ENCODE measurements at places on chromosomes 6 and 20.
A peak's percentile ranks its signal among the peaks of the same experiment; 100 is the strongest.

DNA sequence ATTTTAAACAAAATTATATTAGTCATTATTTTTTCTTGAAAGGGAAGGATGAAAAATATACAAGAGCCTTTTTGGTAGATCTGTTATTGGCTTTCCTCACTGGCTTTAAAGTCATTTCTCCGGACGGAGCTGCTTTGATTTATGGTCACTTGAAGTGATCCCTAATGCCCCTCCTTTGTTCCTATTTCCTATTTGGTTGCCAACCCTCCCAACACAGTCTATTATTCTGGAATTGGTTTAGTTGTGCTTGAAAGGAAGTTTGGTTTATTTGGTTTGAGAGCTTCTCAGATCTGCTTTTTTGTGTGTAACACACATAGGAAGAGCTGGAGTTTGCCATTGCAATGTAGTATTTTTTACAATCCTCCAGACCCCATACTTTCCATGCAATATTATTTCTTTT, 347.9 kb downstream of the RFPL4B start:
- no peak for DNase-seq

DNA sequence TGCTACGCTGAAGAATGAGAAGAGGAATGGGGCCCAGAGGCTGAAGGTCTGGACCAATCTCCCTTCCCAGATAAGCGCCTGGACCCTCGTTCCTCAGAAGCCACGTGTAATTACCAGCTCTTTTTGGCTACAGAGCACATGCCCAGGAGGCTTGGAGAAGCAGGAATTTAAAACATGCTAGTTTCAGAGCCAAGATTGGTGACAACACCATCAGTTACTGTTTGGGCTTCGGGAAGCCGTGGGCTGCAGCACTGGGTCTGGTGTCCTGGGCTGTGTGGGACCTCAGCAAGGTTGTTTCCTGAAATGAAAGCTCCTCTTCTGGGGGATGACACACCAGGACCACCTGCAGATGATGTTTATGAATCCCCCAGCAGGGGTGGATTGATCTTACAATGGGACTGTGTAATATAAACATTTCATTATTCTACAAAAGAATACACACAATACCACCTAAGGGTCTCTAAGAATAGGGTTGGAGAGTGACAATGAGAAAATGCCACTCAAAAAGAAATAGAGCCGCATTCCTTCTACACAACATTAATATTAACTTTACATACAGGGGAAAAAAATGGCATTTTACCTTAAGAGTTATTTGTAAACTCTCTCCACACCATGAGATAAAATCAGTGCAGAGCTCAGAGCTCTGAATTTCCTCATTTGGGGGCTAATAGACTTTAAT, 207.8 kb upstream of the FOXQ1 start:
- no peak for DNase-seq

DNA sequence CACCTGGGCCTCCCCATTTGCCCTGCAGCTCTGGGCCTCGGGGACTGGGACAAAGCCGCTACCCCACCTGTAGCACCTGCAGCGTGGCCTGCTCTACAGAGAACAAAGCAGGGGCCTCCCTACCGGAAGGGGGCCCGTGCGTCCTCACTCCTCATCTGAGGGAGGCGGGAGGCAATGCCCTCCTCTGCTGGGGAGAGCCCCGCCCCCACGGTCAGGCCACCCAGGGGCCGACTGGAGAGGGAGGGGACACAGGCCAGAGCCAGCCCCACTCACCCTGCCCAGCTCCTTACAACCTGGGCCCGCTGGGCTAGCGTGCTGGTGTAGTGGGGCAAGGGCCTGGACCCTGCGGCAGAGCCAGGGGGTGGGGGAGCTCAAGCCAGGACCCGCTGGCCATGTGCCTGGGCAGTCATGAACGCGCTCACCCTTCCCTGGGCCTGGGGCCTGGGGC, 8.0 kb downstream of the LAMA5 start:
- no peak for DNase-seq

DNA sequence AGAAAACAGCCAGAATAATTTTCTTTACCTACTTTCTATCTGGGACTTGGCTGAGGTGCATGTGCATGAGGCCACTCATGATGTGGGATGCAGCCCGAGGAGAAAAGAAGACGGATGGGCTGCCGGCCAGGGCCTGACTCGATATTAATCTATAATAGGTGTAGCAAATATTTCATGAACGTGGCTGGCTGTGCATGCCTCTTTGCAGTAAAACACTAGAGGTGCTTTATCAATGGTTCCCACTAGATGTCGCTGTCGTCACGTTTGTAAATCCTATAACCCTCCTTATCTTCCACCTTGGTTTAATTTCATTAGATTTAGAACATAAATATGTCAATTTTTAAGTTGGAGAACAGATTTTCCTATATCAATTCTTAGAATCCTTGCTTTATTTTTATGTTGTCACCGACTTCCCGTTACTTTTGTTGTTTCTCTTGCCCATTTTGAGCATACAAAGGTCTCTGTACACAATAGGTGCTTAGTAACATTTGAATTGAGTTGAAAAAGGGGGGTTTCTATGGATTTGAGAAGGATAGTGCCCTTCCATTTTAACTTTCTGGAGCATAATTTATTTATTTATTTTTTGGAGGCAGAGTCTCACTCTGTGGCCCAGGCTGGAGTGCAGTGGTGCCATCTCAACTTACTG, 19.6 kb upstream of the FERMT1 start:
- DNase-seq = peak; percentile 10

DNA sequence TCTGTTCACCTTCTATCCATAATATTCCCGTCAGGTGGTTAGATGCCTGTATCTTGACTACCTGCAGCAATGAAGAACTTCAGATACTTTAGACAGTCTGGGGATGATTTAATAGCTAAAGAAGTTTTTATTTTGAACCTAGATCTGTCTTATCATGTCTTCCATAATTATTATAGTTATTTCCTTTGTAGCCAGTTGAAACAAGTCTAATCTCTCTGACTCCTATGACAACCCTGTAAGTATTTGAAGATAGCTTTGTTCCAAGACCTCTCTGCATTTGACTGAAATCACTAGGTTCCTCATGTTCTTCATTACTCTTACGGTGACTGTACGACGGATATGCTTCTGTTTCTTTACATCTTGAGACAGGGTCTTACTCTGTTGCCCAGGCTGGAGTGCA, 316.6 kb upstream of the BMP2 start:
- DNase-seq = no peak

DNA sequence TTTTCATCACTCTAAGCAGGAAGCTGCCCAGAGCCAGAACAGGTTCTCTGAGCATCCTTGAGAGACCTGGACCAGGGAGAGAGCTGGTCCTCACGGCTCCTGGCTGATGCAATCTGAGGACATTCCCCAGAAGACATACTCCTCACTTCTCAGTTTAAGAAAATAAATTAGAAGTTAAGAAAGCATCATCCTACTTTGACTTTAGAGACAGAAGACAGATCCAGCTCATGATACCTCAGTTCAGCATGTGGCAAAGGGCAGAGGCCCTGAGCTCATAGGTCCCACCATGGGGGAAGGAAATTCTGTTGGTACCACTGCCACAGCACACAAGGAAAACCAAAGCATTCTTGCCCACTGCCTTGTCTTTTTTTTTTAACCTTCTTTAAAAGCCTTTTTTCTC, 378.1 kb upstream of the JARID2 start:
- DNase-seq = no peak

GRCh38 chr20:25220021-25220730, 24.7 kb downstream of the ENTPD6 start:
- DNase-seq = peak; percentile 15

- DNase-seq = no peak
These were observed 1.3 kb downstream of the ZNF76 start for GRCh38 chr6:35260591-35261570.

- no peak for DNase-seq
These were observed at the start of gene SULF2 for GRCh38 chr20:47785311-47785853. Gene SULF2 (minus strand): TSS chr20:47785481. CDS start chr20:47757363, 28,118 bp downstream.

DNA sequence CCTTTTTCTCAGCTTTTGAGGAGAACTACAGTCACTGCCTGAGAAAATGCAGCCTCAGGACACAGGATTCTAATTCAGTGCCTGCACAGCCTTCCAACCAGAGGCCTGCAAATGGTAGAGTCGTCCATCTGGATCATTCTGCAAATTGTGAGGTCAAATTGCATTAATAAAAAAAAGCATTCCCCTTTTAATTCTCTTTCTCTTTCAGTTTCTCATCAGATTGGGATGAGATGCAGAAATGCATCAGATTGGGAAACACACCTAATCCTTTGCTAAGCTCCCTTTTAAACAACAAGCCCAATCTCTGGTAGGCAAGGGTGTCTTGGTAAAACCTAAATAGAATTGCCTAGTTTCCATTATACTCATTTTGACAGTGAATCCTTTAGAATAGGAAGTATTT, 838.8 kb downstream of the MAFB start:
- no peak for DNase-seq

DNA sequence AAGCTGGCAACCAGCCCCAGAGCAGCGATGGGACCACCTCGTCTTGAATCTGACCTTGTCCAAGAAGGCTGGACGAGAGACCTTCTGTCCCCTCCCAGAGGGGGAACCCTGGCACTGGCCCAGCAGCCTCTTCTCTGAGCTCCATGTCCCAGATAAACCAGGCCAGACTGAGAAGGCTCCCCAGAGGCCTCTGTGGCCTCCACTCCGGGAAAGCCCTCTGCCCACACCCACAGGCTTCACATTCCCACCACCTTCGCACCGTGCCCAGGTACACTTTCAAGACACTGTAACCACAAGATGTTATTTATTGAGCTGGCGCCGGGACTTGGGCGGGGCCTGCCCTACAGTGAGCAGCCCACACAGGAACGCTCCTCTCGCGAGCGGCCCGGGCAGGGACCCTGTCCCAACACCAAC, 33.2 kb downstream of the ADA start:
- peak; percentile 44 for DNase-seq

DNA sequence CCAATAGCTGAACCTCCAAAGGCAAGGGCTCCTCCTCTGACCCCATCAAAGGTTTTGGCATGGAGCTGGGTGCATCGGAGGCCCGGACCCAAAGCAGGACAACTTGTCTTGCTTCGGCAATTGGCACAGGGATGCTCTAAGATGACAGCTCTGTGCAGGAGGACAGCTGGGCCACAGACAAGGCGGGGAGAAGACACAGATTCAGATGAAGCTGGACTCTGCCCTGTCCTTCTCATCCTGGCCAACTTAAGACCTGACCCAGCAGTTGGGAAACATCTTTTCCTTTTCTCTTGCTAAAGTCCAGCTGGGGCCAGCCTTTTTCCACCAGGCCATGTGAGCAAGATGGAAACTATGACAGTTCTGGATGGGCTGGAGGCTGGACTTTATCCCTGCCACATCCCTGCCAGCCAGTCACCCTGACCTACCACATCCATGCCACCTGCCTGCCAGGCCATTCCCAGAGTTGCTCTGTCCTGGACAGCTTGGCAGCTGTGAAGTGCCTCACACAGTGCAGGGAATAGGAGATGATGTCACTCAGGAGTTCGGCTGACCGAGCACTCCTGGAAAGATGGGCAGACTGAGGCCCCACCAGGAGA, 12.7 kb upstream of the PSMF1 start:
- DNase-seq = no peak

DNA sequence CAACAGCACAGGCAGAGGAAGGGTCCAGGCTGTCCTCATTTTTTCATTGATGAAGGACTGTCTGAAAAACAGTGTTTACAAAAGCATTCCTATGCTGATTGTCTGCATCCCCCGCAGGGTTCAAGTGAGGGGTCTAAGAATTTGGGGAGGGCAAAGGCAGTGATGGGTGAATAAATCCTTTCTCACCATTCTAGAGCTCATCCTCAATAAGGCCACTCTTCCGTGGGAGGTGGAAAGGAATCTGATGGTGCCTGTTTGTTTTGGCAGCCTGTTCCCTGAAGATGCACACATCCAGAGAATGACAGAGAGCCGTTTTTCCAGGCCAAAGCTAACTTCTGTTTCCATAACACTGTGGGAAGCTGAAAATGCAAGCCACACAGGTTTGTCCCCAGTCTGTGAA, 164.5 kb downstream of the MOXD1 start:
- DNase-seq = no peak

- peak; percentile 14 for DNase-seq
These were observed 15.0 kb upstream of the IFNGR1 start for GRCh38 chr6:137233911-137234863.

GRCh38 chr20:8711501-8711900, 357.4 kb upstream of the PLCB4 start:
- no peak for DNase-seq

- DNase-seq = no peak
These were observed 47.1 kb upstream of the CD83 start for GRCh38 chr6:14070457-14070856.

DNA sequence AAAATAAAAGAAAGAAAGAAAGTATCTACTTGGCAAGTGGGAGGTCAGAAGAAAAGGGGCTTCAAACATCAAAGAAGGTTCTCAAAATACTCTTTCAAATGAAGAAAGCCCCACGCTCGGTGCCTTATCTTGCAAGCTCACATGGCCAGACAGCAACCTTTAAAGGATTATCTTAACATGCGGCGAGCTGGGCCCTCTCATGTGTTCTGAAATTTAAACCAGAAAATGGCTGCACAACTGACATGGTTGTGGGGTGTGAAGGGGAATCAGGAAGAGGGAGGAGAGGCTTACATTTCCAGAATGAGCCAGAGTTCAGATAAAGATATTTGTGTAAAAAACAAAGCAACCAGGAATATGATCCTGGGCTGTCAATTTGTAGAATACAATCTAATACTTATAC, 363.1 kb downstream of the PRKN start:
- DNase-seq = no peak

DNA sequence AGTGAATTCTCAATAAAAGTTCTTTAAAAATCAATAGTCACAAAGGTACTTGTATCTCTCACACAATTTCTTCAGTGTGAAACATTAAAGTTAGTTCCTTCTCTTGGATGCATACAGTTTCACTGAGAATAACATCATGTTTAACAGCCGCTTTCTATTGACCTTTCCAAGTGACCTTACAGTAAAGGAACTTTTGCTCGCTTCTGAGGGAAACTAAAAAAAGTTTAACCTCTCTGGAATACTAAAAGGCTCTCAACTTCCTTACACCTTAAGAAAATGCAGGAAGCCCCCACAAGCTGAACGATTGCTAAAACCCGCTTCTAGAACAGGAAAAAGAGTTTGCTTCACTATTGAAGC, 1.3 kb downstream of the RRAGD start:
- no peak for DNase-seq

DNA sequence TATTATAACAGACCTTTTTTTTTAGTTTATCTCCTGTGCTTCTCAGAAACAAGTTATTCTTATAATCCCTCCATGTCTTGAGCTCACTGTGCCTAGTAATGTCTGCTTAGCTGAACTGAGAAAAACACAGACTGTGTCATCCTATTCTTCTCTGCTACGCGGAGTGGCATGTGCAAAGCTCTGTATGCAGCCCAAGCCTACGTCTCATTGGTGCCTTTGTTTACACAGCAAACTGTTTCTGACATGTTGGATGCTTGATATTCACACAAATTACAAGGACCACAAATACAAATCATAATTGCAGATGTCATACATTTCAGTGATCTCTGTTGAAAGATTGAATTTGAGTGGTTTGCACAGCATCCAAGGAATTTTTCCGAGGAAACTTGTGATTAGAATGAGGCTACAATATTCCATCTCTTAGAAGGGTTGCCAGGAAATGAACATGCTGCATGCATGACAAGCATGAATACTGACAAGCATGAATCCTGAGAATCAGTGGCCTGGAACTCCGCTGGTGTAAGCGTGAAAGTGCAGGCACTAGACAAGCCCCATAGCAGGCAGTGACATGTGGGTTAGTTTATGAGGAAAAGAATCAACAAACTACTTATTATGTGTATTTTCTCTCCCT, 128.4 kb upstream of the SGK1 start:
- DNase-seq = no peak

All from activated naive CD4-positive, alpha-beta T cell treated with Interleukin-2 at 50 U/mL for 16 hours (primary cell).